ENCODE measurements at places on chromosomes 11 and 22. TPM values are rescaled to one million over a fixed set of nuclear protein-coding genes. Genes with fewer than 3 reads are reported as not detected.
A peak's percentile ranks its signal among the peaks of the same experiment; 100 is the strongest.

DNA sequence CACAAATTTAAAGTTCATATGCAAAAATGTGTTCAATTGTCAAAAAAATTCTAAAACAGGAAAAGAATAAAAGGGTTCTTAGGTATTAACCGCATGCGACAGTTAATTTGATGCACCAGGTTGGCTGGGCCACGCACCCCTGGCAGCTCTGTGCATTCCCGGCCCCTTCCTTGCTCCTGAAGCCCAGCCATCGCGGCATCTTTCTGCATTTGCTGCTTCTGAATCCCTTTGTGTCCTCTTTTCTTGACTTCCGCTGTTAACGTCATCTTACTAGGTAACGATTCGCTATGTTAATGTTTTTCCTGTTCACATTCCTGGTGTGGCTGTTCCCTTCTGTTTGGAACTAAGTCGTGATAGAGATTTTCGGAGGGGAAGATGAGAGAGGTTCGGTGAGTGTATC, 7.9 kb upstream of the KLHDC7B start:
- no peak for DNase-seq

DNA sequence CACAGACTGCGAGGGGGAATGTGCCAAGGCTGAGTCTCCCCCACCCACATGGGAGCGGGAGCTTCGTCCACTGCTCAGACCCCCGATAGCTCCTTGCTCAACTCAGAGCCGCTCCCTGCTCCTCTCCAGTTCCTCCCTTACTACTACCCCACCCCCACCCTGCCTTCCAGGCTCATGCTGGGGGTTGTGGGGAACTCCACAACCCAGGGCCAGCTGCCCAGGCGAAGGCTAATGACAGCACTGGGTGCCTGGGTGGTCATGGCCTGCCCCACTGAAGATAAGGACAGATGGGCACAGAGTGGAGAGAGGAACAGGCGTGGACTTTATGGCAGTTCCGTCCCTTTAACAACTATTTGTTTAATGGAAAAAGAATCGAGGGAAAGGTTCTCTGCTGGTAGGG, 73.7 kb downstream of the PDE2A start:
- DNase-seq, result no peak

DNA sequence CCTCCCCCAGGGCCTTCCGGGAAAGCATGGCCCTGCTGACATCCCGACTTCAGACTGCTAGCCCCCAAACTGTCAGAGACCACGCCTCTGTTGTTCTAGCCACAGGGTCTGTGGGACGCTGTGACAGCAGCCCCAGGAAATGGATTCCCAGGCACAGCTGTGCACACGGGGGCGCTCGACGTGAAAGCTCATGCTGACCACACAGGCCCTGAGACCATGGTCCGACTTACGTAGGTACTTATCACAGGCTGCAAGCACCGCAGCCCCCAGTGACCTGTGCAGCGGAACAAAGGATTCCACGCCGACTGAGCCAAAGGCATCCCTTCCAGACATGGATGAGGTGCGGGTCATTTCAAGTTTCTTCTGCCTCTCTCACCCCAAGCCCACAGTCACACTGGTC, 150.6 kb downstream of the CTTN start:
- no peak for DNase-seq

GRCh38 chr11:12110714-12111548, 541 bp downstream of the MICAL2 start:
- peak; percentile 37 for DNase-seq

POU2AF3 gene
- not detected for total RNA-seq

- no peak for DNase-seq
Measured at GRCh38 chr22:49678137-49678841, 149.4 kb downstream of the BRD1 start.

TYR gene
- not detected for total RNA-seq

- DNase-seq, result no peak
Measured at GRCh38 chr11:67379061-67380058, 6.0 kb upstream of the CLCF1 start.
